CD4-positive, alpha-beta T cell treated with Interleukin-17A for 4 hours (primary cell): ENCODE measurements at places on chromosomes 1 and 21.

DNA sequence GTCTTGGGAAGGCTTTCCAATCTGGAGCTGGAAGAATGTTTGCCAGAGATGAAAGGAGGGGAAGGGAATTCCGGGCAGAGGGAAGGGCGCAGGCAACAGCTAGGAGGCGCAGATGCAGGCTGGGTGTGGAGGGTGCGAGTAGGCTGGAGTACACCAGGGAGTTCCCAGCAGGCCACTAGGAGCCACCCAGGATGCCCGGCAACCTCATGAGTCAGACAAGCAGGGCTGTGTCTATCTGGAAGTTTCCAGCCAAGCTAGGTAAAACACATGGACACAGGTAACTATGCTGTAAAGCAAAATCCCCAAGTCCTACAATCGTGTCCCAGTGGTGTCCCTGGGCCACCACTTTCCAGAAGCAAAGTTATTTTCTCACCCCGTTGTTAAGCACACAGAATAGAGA is 990 bp upstream of the NBL1 start:
- no peak for DNase-seq

GRCh38 chr1:15939181-15940109 is 36.5 kb downstream of the ZBTB17 start:
- DNase-seq, result no peak

GRCh38 chr1:40895601-40896000 is 33.4 kb upstream of the CITED4 start:
- DNase-seq, result no peak

DNA sequence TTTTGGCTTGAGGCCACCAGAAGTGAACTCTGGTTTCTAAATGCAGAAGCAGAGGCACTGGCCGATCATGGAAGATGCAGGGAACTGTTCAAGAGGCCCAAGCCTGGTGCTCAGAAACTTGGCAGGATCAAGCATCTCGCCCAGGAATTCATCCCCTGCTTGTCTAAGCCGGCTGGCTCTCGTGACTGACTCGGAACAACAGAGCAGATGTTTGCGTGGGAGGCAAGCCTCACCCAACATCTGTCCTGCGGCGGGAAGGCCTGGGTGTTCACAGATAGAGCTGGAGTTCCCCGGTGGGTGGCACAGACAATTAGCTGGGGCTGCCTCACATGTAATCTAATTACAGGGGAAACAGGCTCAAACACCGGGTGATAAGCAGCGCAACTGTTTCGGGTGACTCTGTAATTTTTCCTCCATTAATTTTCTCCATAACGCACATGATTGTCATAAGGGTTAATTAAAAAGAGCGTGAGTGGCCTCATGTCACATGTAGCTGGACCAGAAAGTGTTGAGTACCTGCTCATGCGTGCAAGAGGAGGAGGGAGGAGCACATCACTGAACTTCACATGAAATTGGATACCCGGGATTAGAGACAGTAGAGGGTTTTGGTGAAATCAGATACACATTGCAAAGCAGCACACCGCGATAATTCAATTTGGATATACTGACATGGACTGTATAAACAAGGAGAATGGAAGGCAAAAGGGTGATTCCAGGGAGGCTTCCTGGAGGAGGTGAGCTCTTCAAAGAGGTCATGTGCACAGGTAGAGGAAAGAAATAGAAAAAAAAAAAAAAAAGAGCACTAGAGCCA is 180.0 kb downstream of the ETS2 start:
- no peak for DNase-seq

GRCh38 chr1:21284206-21285054 is 5.8 kb downstream of the ECE1 start:
- no peak for DNase-seq

DNA sequence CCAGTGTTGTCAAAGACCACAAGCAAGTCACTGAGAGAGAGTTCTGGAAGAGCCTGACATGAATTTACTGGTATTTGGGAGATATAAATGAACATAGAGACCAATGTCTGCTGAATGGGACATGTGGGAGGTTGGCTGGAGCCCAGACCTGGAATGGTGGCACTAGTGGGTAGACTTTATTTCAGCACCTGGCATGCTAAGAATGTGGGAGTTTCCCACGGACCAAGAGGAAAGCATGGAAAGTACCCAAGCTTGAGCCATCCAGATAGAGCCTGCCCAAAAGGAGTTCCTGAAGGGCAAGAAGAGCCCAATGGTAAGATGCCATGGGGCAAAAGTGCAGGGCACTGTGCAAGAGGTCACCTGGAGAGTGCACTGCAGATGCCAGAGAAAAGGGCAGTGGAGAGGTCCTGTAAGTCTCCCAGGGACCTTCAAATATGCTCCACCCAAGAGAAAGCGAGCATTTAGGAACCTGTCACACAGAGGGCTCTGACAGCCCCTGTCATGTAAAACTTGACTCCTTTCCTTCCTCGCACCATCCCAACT is 8.1 kb upstream of the ZNF687 start:
- DNase-seq, result no peak

DNA sequence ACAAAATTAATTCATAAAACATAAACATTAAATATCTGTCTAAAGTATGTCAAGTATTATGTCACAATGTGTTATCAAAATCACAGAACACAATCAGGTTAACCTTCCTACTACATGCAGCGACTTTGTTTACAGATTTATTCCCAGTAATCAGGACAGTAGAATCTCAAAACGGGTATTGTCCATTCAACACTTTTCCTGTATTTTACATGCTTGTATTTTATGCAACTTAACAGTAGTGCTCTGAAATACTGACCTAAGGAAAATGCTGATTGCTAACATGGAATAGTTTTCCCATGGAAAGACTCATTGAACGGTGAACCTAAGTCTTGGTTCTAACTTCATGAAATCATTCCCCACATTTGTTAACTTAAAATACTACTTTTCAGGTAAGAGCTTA is 2.3 kb downstream of the SERBP1 start:
- no peak for DNase-seq

- DNase-seq, result peak; percentile 51
Observed at GRCh38 chr1:2240270-2241156, 12.4 kb downstream of the SKI start.

DNA sequence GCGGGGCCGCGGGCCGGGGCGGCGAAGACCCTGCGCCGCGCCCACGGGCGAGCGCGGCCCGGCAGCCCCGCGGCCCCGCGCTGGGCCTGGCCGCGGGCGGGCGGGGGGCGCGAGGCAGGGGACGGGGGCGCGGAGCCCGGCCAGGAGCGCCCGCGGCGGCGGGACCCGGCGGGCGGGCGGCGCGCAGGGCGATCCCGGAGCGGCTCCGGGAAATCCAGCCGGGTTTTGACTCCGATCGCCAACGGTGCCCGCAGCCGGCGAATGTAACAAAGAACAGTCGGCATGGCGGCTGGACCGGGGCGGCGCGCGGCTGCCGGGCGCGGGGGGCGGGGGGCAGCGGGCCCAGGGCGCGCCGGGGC is 334 bp downstream of the PRDM15 start:
- DNase-seq, result peak; percentile 79

DNA sequence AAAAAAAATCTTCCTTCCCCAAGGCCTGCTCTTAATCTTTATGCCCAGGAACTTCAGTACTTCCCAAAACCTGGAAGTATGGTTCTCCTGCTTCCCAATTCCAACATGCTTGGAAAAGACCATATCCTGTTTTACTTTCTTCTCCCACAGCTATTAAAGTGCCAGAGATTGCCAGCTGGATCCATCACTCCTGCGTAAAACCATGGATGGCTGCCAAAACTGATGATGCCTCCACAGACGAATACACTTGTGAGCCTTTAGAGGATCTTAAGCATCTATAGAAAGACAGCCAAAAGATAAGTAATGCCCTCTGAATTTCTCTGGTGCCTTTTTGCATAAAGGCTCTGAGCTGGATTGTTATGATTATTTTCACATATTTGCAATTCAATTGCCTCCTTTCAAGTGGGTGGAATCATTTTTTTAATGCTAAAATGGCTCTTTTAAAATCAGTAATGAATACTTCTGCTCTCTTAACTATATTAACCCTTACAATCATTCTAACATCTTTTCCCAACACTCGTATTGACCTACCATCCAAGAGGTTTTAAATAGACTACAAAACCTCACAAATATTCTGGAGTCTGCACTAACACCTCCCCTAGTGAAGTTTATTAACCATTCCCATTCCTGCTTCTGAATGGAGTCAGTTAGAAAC is 1807.8 kb downstream of the BRINP3 start:
- no peak for DNase-seq

GRCh38 chr1:58978096-58978495 is 194.2 kb upstream of the JUN start:
- DNase-seq, result no peak

DNA sequence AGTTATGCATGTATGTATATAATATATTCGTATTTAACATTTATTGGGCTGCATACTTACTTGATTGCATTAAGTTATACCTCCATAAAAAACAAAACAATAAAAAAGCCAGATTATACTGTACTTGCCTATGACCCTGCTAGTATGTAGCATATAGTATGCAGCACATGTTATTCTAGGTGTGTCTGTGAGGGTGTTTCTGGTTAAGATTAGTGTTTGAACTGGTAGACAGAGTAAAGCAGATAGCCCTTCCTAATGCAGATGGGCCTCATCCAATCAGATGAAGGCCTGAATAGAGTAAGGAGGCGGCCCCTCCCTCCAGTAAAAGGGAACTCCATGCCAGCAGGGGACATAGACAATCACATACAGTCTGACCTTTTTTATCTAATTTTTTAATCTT is 323.3 kb upstream of the USP24 start:
- DNase-seq, result no peak

DNA sequence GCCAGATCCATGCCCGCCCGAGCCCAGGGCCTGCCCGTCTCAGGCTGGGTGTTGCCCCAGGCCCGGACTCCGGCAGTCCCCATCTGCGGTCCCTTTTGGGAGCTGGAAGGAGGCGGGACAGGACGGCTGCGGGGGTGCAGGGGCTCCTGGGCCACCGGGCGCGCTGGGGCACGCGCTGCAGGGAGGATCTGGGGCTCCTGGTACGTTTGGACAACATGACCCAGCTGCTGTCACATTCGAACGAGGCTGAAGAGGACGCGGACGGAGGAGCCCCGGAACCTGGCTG is 6.6 kb upstream of the CALML6 start:
- no peak for DNase-seq

GRCh38 chr21:45529785-45530422 is 12.3 kb downstream of the SLC19A1 start:
- no peak for DNase-seq

GRCh38 chr1:151782741-151783140 is 7.6 kb downstream of the TDRKH start:
- DNase-seq, result no peak

GRCh38 chr1:90558754-90559378 is 158.2 kb downstream of the BARHL2 start:
- DNase-seq, result no peak

DNA sequence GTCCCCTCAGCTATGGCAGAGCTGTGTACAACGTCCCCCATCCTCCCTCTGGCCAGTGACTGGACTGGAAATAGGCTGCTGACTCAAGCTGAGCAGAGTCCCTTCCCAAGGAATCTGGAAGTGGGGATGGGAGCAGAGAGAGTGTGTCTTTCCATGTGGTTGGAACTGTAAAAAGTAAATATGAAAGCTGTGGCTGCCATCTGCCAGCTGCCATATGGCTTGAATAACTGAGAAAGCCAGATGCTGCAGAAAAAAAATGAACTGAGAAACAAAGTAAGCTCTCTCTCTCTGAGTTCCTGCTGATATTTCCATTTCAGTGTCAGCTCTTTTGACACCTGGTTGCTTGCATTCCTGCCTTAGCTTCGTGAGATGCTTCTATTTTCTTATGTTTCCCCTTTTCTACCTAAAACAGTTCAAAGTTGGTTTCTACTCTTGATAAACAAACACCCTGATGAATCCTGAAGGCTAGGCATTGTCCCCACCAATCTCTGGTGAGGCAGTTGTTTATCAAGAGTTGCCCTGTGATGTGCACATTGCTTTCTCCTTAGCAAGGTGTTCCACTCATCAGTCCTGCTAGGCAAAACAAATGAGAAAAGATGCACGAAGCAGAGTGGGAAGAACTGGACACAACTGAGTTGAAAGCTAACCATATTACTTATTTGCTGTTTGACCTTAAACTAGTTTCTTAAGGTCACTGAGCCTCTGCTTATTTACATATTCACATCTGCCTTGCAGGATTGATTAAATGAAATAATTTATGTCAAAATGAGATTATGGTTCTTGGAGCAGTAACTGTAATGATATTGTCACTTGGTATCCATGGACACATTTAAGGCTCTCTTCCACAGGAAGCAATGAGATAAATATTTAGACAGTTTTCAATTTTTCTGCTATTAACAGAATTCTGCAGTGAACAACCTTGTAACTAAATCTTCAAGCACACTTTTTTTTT is 16.6 kb upstream of the DR1 start:
- no peak for DNase-seq
